ENCODE measurements at places on chromosomes 3 and 15.

GRCh38 chr15:74400313-74400860 is 32.9 kb upstream of the CYP11A1 start:
- peak; percentile 62 for DNase-seq

GRCh38 chr15:38564557-38565286 is at the start of gene RASGRP1:
Gene RASGRP1, minus strand, starts transcription at chr15:38564814. Its CDS starts 186 bp downstream, at chr15:38564628.
- DNase-seq: peak; percentile 52

DNA sequence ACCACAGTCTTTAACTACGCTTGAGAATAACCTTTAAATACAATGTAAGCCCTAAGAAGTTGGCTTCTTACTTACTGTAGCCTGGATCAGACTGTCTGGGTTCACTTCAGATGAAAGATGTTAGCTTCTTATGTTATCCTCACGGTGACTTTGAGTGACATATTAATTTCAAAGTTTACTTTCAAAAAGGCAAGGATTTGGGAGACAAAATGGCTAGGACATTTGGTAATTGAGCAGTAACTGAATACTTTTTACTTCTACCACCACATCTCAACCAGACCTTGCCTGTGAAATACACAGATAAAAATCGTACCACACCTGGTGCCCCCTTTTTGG is 36.0 kb upstream of the BNIP2 start:
- no peak for DNase-seq

DNA sequence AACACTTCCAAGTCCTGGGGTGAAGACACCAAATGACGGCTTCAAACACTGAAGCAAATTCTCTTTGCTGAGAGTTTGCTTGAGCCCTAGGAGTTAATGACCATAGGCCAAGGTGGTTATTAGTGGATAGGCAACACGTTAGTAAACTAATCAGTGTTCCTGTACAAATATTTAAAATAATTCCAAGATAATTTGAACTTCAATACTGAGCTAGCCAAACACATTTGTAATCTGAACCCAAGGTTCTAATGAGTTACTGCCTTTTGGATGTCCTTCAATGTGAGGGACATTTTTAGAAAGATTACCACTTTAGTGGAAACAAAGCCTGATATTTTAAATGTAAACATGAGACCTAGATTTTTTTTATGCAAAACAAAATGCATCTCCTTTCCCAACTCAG is 94.6 kb downstream of the THRB start:
- no peak for DNase-seq

DNA sequence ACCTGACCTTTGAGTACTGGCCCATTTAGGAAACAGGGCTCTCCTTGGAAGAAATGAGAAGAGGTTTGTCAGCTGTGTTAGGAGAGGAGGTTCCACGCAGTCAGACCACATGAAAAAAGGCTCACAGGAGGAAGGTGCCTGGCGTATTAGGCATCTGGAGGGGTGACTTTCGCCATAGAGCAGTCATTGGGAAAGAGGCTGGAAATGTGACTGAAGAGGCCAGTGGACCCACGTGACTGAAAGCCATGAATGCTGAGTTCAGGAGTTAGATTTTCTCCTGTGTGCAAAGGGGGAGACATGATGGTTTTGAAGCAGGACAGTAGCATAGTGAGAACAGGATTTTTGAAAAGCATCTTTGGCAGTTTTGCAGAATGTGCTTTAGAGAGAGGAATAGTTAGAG is 29.7 kb upstream of the RNF7 start:
- no peak for DNase-seq

DNA sequence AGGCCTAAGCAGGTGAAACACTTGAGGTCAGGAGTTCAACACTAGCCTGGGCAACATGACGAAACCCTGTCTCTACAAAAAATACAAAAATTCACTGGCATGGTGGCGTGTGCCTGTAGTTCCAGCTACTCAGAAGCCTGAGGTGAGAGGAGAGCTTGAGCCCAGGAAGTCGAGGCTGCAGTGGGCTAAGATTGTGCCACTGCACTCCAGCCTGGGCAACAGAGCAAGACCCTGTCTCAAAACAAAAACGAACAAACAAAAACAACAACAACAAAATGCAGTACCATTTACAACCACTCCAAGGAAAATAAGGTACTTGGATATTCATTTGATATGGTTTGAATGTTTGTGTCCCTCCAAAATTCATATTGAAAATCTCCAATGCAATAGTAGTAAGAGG is 15.6 kb upstream of the TRANK1 start:
- no peak for DNase-seq

- no peak for DNase-seq
Observed at GRCh38 chr15:93707751-93708150, 523.6 kb upstream of the MCTP2 start.

DNA sequence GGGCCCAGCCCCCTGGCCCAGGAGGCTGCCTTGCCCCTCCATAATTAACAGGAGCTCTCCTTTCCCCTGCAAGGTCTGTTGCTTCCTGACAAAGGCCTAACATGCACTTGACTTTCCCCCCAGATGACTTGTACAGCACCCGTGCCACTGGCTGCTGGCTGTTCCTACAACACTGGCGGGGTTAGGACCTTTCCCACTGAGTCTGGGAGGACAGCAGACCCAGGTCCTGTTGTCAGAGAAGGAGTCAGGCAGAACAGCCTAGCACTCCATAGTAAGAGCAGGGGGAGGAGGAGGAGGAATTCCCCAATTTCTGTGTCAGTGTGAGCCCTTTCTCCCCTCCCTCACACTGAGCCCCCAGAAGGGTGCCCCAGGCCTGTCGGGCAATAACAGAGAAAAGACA is 99.2 kb downstream of the CORO2B start:
- DNase-seq: no peak

- no peak for DNase-seq
Observed at GRCh38 chr3:172042136-172042662, 2.8 kb downstream of the FNDC3B start.

DNA sequence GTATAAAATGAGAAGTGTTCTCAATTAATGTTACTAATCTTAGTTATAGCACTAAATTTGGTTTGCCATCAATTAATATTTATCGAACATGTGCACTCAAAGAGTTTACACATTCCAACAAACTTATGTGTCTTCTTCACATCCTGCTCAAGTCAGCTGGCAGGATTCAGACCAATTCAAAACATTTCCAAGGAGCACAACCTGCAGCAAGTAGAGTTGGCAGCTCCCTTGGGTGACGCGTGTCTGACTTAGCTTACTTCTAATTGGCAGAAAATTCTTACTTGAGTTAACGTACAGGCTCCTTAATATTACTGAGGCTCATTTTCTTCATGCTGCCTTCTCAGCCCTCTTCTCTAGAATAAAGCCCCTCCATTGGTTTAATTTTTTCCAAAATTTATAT is 110.4 kb upstream of the PFN2 start:
- DNase-seq: no peak

DNA sequence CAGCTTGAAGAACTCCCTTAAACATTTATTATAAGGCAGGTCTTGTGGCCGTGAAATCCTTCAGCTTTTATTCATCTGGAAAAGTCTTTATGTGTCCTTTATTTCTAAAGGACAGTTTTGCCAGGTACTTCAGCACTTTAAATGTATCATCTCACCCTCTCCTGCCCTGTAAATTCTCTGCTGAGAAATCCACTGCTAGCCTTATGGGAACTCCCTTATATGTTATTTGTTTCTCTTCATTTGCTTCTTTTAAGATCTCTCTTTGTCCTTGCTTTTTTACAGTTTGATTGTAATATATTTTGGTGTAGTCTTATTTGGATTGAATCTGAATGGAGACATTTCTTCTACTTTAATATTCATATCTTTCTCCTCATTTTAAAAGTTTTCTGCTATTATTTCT is 86.7 kb upstream of the RBMS3 start:
- DNase-seq: no peak

- DNase-seq: peak; percentile 52
Observed at GRCh38 chr3:74267588-74268184, 346.8 kb downstream of the CNTN3 start.

- no peak for DNase-seq
Observed at GRCh38 chr3:96416549-96417255, 397.7 kb upstream of the EPHA6 start.

DNA sequence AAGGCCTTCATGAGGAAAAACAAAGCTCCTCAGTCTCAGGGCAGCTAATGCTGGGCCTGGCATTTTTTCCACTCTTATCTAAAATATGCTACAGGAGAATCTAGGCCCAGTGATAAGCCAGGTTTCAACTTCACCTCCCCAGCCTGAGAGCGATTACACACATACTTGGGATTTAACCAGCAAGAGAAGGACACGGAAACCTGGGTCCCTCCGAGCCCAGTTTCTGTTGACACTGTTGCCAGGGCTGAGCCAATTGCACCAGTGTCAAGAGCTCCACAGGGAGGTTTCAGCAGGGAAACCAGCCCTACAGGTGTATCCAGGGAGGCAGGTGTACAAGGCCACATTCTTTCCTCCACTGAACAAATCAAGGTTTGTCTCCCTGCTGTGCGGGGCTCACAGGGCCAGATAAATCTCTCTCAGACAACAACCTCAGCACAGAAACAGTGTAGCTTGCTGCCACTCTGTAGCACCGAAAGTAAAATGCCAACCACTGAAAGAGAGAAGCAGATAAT is 85.4 kb downstream of the MAGI1 start:
- DNase-seq: no peak

DNA sequence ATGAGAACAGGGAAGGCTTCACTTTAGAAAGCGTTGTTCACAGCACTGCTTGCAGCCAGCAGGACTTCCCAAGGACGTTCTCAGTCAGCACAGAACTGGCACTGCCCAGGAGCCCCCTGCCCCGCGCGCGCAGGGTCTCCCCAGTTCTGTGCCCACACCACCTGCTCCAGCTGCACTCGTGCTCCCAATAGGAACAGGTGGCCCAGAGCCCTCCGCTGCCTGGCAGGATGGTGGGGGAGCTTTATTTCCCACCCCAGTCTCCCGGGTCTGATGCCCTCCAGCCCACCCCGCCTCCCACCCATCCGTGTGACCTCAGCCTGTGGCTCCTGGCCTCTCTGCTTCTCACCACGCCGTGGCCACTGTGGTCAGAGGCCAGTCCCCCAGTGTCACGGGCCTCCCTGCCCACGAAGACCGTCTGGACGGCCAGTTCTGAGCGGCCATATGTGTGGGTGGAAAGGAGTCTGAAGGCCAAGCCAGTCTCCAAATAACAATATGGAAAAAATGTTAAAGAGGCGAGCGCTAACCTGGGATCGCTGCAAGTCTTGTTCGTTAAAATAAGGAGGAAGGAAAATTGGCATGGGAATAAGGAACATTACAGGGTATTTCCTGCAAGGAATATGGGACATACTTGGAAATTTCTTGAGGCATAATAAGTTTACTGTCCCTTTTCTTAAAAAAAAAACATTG is 54.6 kb upstream of the PCSK6 start:
- no peak for DNase-seq

- DNase-seq: no peak
Observed at GRCh38 chr15:41970456-41970855, 1.9 kb downstream of the EHD4 start.

DNA sequence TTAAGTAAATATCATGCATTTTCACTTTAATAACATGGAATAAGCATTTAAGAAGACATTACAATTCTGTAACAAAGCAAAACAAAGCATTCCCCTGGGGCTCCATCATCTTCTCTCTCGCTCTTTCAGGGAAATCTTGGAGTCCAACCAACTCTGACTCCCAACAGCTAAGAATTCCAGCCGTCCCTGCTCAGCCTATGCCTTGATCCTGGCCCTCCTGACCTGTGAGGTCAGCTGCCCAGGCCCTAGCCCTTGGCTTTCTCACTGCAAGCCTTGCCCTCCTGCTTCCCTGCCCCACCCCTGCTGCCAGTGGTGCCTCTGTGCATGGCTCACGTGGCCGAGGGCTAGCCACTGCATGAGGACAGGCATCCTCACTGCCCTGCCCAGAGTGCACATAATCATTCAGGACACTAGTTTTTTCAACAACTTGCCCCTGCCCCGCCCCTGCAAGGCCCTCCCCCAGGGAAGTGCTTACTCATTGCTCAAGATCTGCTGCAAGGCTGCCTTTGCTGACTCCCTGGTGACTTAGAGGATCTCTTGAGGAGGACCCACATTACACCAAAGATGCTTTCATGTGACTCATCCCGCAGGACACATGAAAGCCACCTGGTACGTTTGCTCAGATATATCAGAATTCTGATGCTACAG is 37.6 kb downstream of the MTMR10 start:
- peak; percentile 63 for DNase-seq

DNA sequence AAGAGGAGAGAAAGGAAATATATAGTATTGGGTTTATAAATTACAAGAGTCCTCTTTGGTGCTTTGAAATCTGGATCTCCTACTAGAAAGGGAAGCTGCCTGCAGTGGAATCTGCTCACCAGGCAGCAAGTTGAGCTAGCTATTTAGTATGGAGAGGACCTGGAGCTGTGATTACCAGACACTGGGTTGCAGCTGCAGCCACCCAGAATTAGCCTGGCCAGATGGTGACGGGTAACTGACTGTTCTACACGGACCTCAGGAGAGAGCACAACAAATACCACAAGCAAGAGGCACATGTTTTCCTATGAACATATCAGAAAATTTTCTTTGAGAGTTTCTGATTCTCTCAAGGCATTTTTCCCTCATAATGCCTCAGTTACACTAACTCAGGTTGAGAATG is 46.5 kb downstream of the SYNPR start:
- DNase-seq: no peak

DNA sequence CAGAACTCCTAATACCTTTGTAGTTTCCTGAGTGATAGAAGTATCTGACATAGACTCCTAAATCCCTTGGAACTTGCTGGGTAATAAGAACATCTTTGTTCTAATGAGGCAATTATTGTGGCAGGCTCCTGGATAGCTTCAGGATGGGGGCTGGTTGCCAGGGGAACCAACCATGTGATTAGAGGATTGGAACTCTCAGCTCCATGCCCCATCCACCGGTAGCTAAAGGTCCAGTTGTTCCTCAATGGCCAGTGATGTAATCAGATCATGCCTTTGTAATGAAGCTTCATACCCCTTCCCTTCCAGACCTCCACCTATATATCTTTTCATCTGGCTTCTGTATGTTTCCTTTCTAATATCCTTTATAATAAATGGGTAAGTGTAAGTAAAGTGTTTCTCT is 221.2 kb upstream of the ALCAM start:
- no peak for DNase-seq

- DNase-seq: no peak
Observed at GRCh38 chr15:88901508-88902220, 6.3 kb upstream of the HAPLN3 start.

DNA sequence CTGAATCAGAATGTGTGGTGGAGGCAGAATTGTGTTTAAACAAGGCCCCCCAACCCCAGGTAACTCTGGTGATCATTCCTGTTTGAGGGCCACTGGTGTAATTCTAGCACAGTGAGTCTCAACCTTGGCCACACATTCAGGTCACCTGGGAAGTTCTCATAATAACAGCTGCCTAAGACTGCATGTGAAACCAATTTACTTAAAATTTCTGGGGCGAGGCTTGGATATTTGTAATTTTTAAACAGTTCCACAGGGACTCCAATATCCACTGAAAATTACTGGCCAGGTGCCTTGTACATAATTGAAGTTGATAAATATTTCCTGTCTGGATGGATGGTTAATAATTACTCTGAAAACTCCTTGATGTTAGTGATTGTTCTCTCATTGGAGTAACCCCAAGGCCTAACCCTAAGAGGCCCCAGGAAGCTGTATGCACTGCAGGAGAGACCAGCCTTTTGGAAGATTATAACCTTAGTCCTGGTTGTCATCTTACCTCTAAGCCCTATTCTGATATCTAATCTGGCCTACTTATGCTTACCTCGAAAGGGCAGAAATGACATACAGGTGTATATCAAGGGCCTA is 25.7 kb upstream of the EPHB1 start:
- DNase-seq: no peak

- no peak for DNase-seq
Observed at GRCh38 chr15:99424978-99425656, 140.7 kb upstream of the MEF2A start.

- no peak for DNase-seq
Observed at GRCh38 chr15:61051569-61052031, 177.5 kb downstream of the RORA start.

Data from hematopoietic multipotent progenitor cell treated with erythropoietin and hydrocortisone succinate and interleukin-3 and kit ligand, for 8 days (in vitro differentiated cells).